ENCODE measurements at places on chromosomes 2 and 18.

GRCh38 chr2:120809609-120810440, 74.2 kb downstream of the GLI2 start:
- DNase-seq = no peak

GRCh38 chr2:43127208-43127940, 99.0 kb downstream of the ZFP36L2 start:
- peak; percentile 73 for DNase-seq

- no peak for DNase-seq
These were observed 307.3 kb upstream of the CNTNAP5 start for GRCh38 chr2:123717636-123718334.

DNA sequence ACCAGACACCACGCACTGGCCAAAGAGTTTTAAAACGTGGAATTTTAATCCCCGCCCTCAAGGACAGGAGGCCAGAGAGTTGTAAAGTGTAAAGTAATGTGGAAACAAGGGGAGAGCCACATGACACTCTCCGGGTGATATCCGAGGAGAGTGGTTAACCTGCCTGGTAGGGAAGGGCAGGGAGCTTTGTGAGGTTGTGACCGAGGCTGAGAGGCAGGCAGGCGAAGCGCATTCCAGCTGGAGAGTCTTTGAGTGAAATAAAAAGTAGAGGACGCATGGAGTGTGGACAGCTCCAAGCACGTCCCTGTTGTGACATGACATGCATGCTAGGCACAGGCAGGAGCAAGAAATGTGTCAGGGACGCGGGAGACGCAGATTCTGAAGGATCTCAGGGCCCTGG, 539.5 kb downstream of the RNF144A start:
- no peak for DNase-seq

- DNase-seq = no peak
These were observed 102.7 kb upstream of the PTPRM start for GRCh38 chr18:7464245-7464966.

GRCh38 chr2:207255565-207256470, 90.1 kb upstream of the KLF7 start:
- DNase-seq = no peak

DNA sequence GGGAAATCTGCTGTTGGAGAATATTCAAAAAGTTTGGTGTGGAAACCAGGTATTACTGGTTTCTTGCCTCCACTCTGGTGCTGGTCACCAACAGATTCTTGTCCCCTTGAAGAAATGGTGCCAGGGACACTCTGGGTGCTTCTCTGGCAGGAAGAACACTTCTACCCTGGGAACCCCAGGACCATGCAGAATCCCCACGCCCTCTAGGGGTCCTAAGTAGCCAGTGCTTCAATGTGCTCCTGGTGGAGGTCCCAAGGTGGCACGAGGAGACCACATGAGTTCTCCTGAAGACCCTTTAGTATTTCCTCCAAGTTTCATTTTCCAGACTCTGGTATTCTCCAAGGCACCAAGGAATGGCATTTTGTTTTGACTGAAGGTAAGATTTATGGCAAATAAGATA, 380.6 kb downstream of the TSN start:
- peak; percentile 48 for DNase-seq

DNA sequence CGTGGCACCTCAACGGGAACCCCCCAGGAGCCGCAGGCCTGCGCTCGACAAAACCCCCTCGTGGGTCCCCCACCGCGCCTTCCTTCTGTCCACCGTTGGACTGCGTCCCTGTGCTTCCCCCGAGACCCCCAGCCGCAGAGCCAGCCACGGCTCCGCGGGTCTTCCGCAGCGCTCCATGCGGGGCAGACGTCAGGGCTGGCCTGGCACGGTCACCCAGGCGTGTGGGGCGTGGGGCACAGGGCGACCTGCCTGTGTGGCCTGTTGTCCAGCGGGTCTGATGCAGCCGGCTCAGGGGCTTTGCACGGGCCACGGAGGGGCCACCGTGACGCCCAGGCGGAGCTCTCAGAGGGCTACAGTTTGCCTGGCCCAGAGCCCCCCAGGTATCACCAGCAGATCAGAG, 11.0 kb downstream of the NFATC1 start:
- no peak for DNase-seq

- DNase-seq = no peak
These were observed 46.2 kb downstream of the E2F6 start for GRCh38 chr2:11419781-11420180.

- no peak for DNase-seq
These were observed 32.7 kb downstream of the CELF4 start for GRCh38 chr18:37532917-37533316.

- no peak for DNase-seq
These were observed 148.2 kb upstream of the KLF7 start for GRCh38 chr2:207313947-207314346.

DNA sequence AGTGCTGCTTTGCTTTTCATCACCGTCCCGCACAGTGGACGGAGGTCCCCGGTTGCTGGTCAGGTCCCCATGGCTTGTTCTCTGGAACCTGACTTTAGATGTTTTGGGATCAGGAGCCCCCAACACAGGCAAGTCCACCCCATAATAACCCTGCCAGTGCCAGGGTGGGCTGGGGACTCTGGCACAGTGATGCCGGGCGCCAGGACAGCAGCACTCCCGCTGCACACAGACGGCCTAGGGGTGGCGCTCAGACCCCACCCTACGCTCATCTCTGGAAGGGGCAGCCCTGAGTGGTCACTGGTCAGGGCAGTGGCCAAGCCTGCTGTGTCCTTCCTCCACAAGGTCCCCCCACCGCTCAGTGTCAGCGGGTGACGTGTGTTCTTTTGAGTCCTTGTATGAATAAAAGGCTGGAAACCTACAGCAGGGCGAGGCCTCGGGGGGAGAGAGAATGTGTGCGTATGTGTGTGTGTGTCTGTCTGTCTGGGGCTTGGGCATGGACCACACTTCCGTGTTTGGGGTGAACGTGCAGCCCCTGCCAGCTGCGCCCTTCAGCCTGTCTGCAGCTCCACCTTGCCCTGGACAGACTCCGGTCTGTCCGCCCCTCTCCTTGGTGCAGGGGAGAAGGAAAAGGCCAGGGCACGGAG, 32.3 kb downstream of the GPC1 start:
- peak; percentile 14 for DNase-seq

Data from WERI-Rb-1 (cell line).